Astrocyte of the cerebellum (primary cell): ENCODE measurements at places on chromosomes 7 and 10.

DNA sequence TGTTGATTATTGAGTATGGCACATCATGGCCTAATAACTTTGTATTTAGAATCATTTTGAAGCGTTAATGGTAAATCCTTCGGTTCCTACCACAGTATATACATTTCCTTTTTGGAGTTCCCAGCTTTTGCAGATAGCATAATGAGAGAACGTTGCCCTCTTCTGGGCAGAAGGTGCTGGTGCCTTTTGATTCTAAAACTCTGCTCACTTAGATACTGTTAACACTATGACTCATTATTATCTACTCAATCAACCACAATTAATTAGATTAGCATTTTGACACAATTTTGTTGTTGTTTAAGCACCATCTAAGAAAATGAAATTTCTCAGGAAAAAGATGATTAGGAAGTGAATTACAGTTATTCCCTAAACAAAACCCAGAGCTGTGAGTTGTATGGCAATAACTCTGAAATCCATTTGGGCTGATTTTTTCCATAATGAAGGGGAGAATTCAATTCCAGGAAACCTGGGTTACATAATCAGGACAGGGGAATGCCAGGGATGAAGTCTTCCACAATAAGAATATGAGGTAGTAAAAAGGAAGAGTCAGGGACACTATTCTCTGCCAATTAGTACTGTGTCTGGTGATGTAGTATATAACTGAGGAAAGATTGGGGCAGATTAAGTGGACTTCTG lies 11.5 kb upstream of the DLD start:
- DNase-seq, result no peak

DNA sequence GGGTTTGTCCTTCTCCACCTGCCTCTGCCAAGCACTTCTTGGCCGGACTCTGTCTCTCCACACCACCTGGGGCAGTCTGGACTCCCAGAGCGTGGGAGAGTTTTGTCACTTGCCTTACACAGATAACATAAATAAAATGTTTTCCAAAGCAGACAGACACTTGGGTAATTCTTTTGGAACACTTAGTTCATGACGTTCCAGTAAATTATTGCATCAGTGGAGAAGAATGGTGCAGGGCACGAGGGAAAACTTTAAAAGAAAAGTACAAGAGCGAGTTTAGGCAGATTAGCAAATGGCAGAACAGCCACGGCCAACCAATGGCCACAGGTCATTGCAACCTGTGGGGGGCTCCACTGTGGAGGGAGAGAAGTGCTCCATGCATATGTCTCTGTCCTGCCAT lies 170.6 kb upstream of the GRB10 start:
- no peak for DNase-seq

DNA sequence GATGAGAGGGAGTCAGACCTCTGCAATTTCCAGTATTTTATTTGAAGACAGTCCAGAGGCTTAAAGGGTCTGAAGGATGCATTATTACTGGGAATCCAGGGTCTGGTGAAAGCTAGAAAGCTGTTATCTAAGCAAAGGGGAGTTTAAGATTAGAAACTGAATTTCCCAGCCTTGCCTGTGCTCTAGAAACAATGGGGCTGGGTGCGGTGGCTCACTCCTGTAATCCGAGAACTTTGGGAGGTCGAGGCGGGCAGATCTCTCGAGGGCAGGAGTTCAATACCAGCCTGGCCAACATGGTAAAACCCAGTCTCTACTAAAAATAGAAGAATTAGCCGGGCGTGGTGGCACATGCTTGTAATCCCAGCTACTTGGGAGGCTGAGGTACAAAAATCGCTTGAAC lies 71.5 kb upstream of the ANLN start:
- no peak for DNase-seq

GRCh38 chr10:97406064-97406463 lies 4.9 kb upstream of the RRP12 start:
- no peak for DNase-seq

DNA sequence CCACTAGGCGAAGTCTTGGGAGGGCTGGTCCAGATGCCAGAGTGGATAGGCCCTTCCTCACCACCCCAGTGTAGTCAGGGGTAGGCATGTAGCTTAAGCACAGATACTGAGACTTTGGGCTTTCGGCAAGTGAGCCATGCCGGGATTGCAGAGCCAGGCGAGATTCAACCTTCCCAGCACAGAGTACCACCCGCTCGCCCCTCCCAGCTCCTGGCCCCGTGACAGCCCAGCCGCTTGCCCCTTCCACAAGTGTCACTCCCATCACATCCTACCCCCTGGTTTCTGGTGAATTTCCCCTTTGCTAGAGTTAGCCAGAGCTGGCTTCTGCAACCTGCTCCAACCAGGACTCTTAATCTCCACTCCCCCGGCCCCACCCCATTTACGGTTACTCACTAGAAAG lies 56.9 kb downstream of the ARHGAP22 start:
- no peak for DNase-seq

DNA sequence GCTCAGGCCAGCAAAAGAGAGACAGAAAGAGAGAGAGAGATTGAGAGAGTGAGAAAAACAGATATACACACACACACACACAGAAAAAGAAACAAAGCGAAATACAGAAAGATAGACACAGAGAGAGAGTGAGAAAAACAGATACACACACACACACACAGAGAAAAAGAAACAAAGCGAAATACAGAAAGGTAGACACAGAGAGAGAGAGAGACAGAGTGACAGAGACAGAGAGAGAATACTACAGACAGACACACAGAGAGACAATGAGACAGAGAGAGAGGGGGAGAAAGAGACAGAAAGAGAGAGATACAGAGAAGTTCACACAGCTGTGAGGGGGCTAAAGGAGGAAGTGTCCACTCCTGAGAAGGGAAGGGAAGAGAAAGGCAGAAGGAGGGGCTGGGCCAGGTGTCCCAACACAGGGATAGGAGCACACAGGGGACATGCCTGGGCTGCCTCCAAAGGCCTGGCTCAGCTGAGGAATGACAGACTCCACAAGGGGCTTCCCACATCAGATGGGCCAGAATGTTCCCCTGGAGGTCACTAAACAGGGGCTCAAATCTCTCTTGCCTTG lies 4.3 kb downstream of the GCK start:
- no peak for DNase-seq

- no peak for DNase-seq
Measured at GRCh38 chr7:123695944-123696677, 40.4 kb downstream of the LMOD2 start.

- no peak for DNase-seq
Measured at GRCh38 chr7:157205438-157205837, 66.7 kb downstream of the UBE3C start.

DNA sequence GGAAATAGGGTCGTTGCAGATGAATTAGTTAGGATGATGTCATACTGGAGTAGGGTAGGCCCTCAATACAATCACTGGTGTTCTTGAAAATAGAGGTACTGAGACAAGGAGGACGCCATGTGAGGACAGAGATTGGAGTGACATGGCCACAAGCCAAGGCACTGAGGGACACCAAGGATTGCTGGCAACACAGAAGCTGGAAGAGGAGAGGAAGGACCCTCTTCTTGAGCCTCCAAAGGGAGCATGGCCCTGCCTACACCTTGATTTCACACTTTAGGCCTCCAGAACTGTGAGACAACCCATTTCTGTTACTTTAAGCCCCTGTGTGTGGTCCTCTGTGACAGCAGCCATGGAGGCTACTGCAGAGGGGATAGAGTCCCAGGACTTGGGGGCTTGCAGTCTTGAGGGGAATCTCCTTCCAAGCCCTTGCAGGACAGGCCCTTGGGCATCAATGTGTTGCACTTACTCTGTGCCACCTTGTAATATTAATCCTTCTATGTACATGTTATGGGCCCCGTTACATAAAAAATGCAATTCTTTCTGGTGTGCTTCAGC lies 3.7 kb upstream of the AOC1 start:
- no peak for DNase-seq

GRCh38 chr10:52066383-52066782 lies 247.7 kb upstream of the DKK1 start:
- no peak for DNase-seq

- DNase-seq, result no peak
Measured at GRCh38 chr7:86790383-86790782, 146.7 kb downstream of the GRM3 start.

DNA sequence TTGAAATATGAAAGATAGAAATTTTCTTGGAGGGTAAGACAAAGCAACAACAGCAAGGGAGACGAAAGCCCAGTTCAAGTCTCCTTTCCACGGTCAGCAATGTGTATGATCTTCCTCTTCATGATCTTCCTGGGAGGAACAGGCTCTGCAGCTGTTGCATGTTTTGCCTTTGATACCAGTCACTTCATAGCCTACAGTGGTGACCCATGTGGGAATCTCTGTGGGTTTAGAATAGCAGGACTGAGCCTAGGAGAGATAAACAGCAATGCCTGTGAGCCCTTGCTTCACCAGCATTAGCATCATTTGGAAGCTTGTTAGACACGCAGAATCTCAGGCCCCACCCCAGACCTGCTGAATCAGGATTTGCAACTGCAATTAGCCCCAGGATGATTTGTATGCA lies 31.8 kb downstream of the STAMBPL1 start:
- DNase-seq, result no peak

DNA sequence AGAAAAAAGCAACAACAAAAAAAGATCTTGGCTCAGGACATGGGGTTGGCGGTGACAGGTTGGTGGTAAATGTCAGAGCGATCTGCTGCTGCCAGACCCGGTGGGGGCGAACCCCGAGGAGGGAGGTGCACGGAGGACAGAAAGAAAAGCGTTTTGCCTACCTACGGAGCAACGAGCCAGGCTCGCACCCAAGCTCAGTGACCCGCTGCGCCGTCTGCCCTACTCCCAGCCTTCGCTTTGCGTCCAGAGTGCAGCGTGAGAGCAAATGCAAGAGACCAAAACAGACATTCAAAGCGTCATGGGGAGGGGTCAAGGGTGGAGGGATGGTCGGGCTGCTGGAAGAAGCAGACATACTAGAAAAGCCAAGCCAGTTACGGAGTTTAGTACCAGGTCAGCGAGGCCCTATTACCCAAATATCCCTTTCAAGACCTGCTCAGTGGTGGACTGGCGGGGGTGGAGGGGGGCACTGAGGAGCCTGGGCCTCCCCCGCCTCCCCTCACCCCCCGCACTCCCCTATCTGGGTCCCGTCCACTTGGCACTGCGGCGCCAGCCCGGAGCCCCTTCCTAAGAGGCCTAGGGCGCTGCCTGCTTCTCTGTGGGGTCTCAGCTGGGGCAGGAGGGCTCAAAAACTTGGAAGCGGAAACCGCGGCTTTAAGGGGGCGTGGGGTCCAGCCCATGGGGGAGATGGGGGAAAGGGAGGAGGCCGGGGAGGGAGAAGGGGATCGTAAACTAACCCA lies 66.9 kb downstream of the SLC29A4 start:
- no peak for DNase-seq

DNA sequence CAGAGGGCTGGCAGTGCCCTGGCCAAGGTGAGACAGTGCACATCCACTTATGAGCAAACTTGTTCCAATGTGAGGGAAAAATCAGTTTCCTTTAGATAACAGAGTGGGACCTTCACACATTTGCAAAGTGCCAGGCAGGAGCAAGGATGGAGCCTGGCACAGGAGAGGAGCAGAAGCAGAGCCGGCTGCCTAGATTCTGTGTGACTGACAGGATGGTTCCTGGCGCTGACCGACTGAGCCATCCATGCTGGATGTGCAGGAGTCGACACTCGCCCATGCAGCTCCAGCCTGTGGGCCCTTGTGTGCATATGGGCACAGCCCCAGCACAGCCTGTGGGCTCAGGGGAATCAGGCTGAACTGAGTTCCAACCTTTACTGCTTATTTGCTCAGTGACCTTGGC lies 346.5 kb downstream of the GRID1 start:
- DNase-seq, result no peak

- DNase-seq, result no peak
Measured at GRCh38 chr7:130270947-130271800, 4.5 kb downstream of the CPA2 start.
